ENCODE measurements at places on chromosomes 2 and 18.
A peak's percentile ranks its signal among the peaks of the same experiment; 100 is the strongest.

GRCh38 chr18:56575819-56576663 is 62.4 kb downstream of the TXNL1 start:
- H3K27me3 ChIP-seq = no peaks in the 10 kb centered on the region
- no peaks in the 10 kb centered on the region for H3K36me3 ChIP-seq
- no peak overlapping the region for H3K27ac ChIP-seq
- peaks cover 21% of the 10 kb centered on the region for H3K4me1 ChIP-seq
- no peak for DNase-seq

- H3K27ac ChIP-seq = no peak overlapping the region
- no peak for DNase-seq
- no peaks in the 10 kb centered on the region for H3K36me3 ChIP-seq
These were observed 2156.1 kb upstream of the CELF4 start for GRCh38 chr18:39721712-39722111.

- H3K27me3 ChIP-seq = no peaks in the 10 kb centered on the region
- H3K4me3 ChIP-seq = no peak overlapping the region
- no peak overlapping the region for H3K27ac ChIP-seq
- H3K36me3 ChIP-seq = no peaks in the 10 kb centered on the region
- DNase-seq = no peak
- H3K4me1 ChIP-seq = no peaks in the 10 kb centered on the region
These were observed 1076.2 kb downstream of the TSN start for GRCh38 chr2:122831649-122832048.

- DNase-seq = no peak
- no peak overlapping the region for H3K4me3 ChIP-seq
- H3K27ac ChIP-seq = no peak overlapping the region
- H3K36me3 ChIP-seq = no peaks in the 10 kb centered on the region
These were observed 492 bp downstream of the COLEC11 start for GRCh38 chr2:3595404-3595803.

DNA sequence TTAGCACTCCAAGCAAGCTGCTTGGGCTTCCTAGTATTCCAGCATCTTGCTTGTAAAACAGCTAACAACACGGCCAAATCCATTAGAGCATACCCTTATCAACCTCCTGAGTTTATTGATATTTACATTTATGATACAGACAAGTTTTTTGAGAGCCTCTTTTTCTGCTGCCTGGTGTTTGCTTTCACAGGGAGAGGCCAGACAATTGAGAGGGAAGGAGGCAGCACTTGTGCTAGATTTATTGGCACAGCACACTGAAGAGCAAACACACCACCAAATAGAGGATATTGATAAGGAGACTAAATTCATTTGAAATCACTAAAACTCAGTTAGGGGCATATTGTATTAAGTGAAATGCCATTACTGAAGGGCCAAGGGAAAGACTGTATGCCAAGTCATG is 1142.3 kb upstream of the FANCL start:
- DNase-seq = no peak
- no peaks in the 10 kb centered on the region for H3K36me3 ChIP-seq

DNA sequence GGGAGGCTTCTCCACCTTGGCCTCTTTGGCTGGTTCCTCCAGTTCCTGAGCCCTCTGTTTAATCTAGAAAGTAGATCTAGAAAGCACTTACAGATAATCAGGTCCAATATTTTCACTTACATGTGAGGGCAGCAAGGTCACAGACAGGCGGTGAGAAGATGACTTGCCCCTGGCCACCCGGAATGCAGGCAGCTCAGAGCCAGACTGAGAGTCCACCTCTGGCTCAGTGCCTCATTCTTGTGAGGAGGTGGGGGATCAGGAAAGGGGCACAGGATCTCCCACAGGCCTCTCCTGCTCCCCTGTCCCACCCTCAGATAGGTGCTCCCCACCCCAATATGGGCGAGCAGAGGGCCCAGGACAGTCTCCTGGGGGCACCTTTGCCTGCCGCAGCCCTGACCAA is 5.8 kb downstream of the WNT6 start:
- no peaks in the 10 kb centered on the region for H3K36me3 ChIP-seq
- no peak overlapping the region for H3K4me3 ChIP-seq
- peaks cover 52% of the 10 kb centered on the region for H3K27me3 ChIP-seq
- H3K27ac ChIP-seq = no peak overlapping the region
- H3K4me1 ChIP-seq = peaks cover 7% of the 10 kb centered on the region

DNA sequence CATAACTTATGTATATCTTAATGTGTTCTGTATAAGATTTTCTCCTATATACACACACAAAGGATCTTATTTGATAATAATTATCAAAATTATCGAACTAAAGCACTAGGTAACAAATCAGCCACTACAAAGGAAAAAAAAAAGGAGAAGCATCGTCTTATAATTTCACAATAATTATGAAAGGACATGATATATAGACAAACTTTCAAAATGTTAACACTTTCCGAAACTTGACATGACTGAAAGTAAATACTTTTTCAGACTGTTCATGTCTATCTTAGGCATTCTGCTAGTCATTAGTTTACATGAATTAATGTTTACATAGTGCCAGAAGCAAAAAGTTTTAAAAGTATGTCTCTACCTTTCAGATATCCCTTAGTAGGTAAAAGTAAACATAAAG is 7.3 kb upstream of the NR4A2 start:
- no peaks in the 10 kb centered on the region for H3K27me3 ChIP-seq
- no peak for DNase-seq

DNA sequence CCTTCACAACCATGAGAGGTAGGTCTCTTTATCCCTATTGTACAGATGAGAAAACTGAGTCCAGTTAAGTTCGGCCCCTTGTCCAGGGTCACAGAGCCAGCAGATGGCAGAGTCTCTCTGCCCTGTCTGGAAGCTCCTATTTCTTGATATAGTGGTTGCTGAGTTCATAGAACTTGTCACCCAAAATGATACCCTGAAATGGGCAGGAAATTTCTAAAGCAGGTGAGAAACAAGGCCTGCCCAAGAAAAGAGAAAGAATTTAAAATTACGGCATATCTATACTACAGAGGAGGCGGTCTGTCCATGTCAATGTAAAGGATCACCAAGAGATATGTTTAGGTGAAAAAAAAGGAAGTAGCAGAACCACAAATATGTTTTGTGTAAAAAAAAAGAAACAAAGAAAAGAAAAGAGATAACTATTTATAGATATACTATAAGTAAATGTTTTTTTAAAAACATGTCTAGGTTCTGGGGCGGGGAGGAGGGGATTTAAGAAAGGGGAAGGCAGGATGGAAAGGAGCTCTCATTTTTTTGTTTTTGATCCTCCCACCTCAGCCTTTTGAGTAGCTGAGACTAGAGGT is 39.8 kb downstream of the MYO7B start:
- no peaks in the 10 kb centered on the region for H3K4me1 ChIP-seq
- no peak overlapping the region for H3K27ac ChIP-seq
- H3K36me3 ChIP-seq = no peaks in the 10 kb centered on the region
- DNase-seq = no peak
- H3K27me3 ChIP-seq = no peaks in the 10 kb centered on the region
- H3K4me3 ChIP-seq = no peak overlapping the region

GRCh38 chr2:15630121-15630977 is 38.7 kb downstream of the DDX1 start:
- H3K4me3 ChIP-seq = no peak overlapping the region
- peaks cover 8% of the 10 kb centered on the region for H3K4me1 ChIP-seq
- no peaks in the 10 kb centered on the region for H3K27me3 ChIP-seq
- H3K27ac ChIP-seq = no peak overlapping the region

GRCh38 chr2:226125176-226125883 is 674.3 kb downstream of the IRS1 start:
- no peak for DNase-seq
- no peak overlapping the region for H3K4me3 ChIP-seq
- H3K36me3 ChIP-seq = no peaks in the 10 kb centered on the region
- peaks cover 23% of the 10 kb centered on the region for H3K4me1 ChIP-seq
- no peaks in the 10 kb centered on the region for H3K27me3 ChIP-seq

DNA sequence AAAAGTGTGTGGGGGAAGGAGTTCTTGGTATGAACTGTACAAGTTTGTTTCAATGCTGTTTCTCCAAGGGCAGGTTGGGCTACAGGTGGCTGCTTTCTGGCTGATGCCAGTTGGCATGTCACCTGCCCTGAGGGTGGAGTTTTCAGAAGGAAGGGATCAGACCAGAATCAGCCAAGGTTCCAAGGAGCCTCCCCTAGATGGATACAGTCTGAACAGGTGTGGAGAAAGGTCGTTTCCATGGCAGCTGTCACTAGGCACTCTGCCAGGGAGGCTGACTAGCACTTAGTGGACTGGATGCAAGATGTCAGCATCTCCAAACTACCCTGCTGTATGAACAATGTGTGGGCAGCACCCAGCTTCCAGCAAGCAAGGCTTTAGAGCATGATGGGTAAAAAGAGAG is 444.4 kb upstream of the HNRNPA3 start:
- no peak for DNase-seq
- no peak overlapping the region for H3K4me3 ChIP-seq
- H3K4me1 ChIP-seq = no peaks in the 10 kb centered on the region
- H3K36me3 ChIP-seq = no peaks in the 10 kb centered on the region

DNA sequence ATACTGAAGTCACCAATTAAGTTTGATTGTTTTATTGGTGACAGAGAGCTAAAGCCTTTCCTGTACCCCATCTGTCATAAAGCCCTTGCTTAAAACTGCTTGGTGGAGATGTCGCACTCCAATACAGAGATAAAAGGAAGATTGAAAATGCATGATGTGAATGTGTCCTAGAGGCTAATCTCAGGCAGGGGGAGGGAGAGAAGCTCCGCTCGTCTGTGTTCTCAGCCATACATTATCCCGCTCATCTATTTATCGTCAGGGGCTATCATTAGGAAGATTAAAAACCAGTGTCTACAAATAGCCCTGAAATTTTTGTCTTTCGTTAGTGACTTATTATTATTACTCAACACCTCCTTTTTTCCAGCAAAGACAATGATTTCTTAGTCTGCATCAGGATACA is 110.3 kb downstream of the CMPK2 start:
- no peak for DNase-seq
- H3K27ac ChIP-seq = no peak overlapping the region
- no peak overlapping the region for H3K4me3 ChIP-seq

DNA sequence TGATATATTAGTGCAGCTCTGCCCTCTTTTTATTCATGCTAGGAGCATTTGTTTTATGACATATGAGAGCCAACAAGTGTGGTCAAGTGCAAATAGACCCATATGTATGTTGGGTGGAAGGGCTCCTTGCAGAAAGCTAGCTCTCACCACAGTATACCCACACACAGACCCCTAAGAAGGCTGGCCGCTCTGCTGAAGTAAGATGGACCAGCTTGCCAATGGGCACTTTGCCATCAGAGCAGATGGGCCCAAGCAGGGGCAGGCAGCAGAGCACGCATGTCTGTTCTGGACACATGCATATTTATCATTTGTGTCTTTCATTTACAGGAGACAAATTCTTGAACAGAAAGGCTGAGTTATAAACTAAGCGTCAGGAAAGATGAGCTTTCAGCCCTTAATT is 187.5 kb upstream of the DTNA start:
- no peaks in the 10 kb centered on the region for H3K4me1 ChIP-seq
- no peaks in the 10 kb centered on the region for H3K36me3 ChIP-seq
- DNase-seq = no peak
- H3K27me3 ChIP-seq = no peaks in the 10 kb centered on the region
- no peak overlapping the region for H3K27ac ChIP-seq

DNA sequence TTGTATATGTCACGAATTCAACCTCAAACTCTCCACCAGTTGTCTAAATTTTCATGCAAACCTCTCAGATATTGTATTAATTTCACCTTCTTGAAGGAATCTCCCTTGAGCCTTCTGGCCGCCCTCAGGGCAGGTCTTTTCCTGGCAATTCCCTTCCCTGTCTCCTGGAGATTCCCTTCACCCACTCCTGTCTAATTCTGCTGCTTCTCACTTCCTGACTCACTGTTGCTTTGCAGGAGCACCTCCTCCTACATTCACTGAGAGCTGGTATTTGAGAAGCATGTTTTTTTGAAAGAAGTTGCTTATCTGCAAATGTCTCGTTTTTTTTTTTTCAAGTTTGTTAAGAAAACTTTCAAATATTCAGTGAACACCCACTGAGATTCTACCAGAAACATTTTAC is 79.9 kb upstream of the OTOS start:
- no peak overlapping the region for H3K4me3 ChIP-seq
- no peaks in the 10 kb centered on the region for H3K4me1 ChIP-seq
- no peak for DNase-seq
- peaks cover 21% of the 10 kb centered on the region for H3K27me3 ChIP-seq
- H3K27ac ChIP-seq = no peak overlapping the region
- no peaks in the 10 kb centered on the region for H3K36me3 ChIP-seq

- H3K27ac ChIP-seq = peak overlapping the region; percentile 45
- no peak overlapping the region for H3K4me3 ChIP-seq
- H3K36me3 ChIP-seq = no peaks in the 10 kb centered on the region
- no peak for DNase-seq
- H3K4me1 ChIP-seq = peaks cover 28% of the 10 kb centered on the region
These were observed 22.8 kb downstream of the ATP8B1 start for GRCh38 chr18:57780318-57780705.

GRCh38 chr2:238387332-238387731 is 39.4 kb upstream of the ASB1 start:
- H3K36me3 ChIP-seq = no peaks in the 10 kb centered on the region
- H3K27me3 ChIP-seq = no peaks in the 10 kb centered on the region

GRCh38 chr2:12176623-12177454 is 430.4 kb downstream of the LPIN1 start:
- peaks cover 22% of the 10 kb centered on the region for H3K4me1 ChIP-seq
- H3K27ac ChIP-seq = no peak overlapping the region
- no peaks in the 10 kb centered on the region for H3K36me3 ChIP-seq

- H3K27me3 ChIP-seq = no peaks in the 10 kb centered on the region
- H3K36me3 ChIP-seq = no peaks in the 10 kb centered on the region
- no peak overlapping the region for H3K4me3 ChIP-seq
- no peak for DNase-seq
- no peak overlapping the region for H3K27ac ChIP-seq
- no peaks in the 10 kb centered on the region for H3K4me1 ChIP-seq
These were observed 134.3 kb upstream of the PIEZO2 start for GRCh38 chr18:11283479-11284161.

GRCh38 chr2:173760553-173760952 is 204.6 kb downstream of the SP3 start:
- H3K27ac ChIP-seq = no peak overlapping the region
- DNase-seq = no peak
- H3K4me3 ChIP-seq = no peak overlapping the region
- H3K27me3 ChIP-seq = no peaks in the 10 kb centered on the region

GRCh38 chr2:84901593-84902120 is 3.8 kb upstream of the TMSB10 start:
- peaks cover 23% of the 10 kb centered on the region for H3K4me1 ChIP-seq
- H3K36me3 ChIP-seq = no peaks in the 10 kb centered on the region
- no peak for DNase-seq
- no peak overlapping the region for H3K4me3 ChIP-seq
- H3K27ac ChIP-seq = no peak overlapping the region
- H3K27me3 ChIP-seq = no peaks in the 10 kb centered on the region

GRCh38 chr2:162768656-162769055 is 69.9 kb downstream of the KCNH7 start:
- no peak for DNase-seq
- H3K4me3 ChIP-seq = no peak overlapping the region
- H3K27ac ChIP-seq = no peak overlapping the region
- H3K36me3 ChIP-seq = no peaks in the 10 kb centered on the region
- H3K27me3 ChIP-seq = no peaks in the 10 kb centered on the region

GRCh38 chr2:67499989-67500388 is 102.9 kb downstream of the ETAA1 start:
- no peaks in the 10 kb centered on the region for H3K27me3 ChIP-seq
- no peaks in the 10 kb centered on the region for H3K4me1 ChIP-seq
- no peak for DNase-seq
- H3K36me3 ChIP-seq = no peaks in the 10 kb centered on the region

- H3K4me3 ChIP-seq = no peak overlapping the region
- peaks cover 3% of the 10 kb centered on the region for H3K36me3 ChIP-seq
- H3K27ac ChIP-seq = no peak overlapping the region
- H3K27me3 ChIP-seq = no peaks in the 10 kb centered on the region
- peaks cover 14% of the 10 kb centered on the region for H3K4me1 ChIP-seq
- DNase-seq = no peak
These were observed 3.5 kb downstream of the CWC22 start for GRCh38 chr2:180003559-180003958.
